ENCODE measurements at places on chromosomes 2 and 18.

DNA sequence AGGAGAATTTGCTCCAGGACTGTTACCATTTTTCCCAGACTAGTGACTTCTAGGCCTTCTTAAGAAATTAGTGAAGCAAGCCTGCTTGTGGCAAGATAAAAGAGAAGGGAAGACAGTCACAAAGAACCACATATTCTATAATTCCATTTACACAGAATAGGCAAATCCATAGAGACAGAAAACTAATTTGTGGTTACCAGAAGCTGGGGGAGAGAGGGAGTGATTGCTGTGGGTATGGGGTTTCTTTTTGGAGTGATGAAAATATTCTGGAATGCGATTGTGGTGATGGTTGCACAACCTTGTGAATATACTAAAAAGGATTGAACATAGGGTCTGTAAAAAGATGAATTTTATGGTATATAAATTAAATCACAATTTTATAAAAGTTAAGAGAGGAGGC lies 37.5 kb upstream of the SIX2 start:
- peak; percentile 31 for DNase-seq

DNA sequence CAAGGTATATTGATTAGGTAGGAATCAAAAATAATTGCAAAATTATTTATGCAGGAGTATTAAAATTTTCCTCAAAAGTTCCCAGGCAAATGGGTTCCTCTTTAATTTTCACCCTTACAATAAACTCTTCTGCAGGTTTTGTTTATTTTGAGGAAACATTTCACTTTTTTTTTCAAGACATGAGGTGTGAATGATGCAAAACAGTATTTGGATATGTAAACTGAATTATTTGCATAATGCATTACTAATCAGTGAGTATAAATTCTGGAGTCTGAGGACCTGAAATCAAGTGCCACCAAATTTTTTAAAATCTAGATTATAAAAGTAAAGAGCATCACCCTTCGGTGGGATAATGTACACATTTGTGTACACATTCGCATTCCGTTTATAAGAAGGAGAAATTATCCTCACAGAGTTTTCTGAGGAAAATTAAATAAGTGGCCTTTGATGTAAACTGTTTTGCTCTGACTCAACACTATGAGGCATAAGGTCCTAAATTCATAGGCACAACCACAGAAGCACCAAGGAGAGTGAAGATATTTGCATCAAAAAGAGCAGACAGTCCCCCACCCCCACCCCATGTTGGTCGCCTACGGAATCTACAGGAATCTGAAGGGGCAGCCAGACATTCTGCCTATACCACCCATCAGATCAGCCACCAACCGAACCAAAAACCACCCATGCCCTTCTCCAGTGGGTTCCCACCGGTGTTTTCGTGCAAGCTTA lies 33.1 kb downstream of the BCL11A start:
- DNase-seq: no peak

- peak; percentile 61 for DNase-seq
These were observed 83.5 kb downstream of the COBLL1 start for GRCh38 chr2:164757934-164758695.

DNA sequence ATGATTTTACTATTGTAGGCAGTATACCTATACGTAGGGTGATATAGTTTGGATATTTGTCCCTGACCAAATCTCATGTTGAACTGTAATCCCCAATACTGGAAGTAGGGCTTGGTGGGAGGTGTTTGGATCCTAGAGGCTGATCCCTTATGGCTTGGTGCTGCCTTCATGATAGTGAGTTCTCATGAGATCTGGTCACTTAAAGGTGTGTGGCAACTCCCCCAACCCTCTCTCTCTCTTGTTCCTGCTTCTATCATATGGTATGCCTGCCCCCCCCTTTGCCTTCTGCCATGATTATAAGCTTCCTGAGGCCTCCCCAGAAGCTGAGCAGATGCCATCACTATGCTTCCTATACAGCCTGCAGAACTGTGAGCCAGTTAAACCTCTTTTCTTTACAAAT lies 1.7 kb upstream of the SERPINB10 start:
- no peak for DNase-seq

DNA sequence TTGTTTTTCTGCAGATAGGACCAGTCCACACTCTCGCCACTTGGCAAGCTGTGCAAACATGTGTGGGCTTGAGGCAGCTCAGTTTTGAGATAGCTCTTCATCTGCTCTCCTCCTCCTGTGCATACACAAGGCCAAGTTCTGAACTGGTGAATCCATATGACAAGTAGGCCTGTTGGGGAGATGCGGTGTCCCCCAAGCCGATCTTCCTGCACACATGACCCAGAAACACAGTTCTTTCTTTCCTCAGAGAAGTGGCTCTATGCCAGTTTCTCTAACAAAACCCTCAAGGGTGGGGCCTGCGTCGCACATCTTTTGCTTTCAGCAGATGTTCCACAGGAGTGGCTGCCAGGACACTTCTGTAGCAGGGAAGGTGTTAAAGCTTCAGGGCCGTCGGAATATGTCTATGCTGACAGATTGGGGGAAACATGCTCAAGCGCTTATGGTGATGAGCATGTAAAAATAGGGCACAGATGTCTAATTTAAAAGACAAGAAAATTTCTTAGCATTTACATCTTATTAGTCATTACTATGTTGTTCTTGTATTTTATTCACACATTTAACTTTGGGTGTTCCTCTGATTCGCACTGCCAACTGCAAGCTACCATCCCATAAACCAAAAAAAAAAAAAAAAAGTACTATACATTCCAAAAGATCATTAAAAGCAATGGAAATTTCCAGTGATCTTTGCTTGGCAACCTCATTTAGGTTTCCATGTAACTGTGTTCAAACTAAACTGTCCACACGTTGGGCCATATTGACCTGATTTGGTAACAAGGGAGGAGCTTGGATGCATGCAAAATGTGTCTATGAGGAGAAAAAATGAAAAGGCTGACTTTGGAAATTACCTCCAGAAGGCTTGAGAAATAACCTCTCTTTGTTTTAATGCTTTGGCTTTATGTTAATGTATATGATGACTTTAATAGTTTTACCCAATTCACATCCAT lies 1055.5 kb upstream of the KLHL29 start:
- no peak for DNase-seq

DNA sequence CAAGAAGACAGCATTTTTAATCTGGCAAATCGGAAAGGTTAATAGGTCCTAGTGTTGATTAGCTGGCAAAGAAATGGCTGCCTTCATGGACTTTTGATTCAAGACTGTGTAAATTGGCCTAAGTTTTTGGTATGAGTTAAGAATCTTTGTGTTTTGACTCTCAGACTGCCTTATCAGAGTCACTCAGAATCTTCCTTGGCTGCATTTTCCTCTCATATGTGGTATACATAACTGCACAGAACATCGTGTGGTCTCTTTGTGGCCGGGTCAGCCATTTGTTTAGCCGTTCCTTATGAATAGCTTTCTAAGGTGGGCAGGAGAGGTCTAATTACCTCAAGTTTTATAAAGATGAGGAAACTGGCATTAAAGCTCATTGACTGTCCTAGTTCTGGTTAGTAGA lies 30.1 kb downstream of the CAB39 start:
- DNase-seq: no peak

DNA sequence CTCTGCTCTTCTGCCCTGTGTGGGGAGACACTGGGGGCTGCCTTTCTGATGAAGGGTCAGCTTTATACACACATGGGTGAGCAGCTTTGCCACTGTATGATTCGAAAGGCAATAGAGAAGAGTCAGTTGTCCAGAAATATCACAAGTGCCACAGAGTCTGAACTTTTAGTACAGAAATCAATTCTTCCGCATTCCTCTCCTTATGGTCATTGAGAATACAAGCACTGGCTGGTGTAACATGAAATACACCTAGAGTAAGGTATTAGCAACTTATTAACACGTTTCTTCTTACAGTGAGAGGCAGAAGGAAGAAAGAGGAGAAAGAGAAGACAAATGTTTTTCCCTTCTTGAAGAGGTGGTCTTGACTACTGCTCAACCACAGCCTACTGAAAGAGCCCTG lies 579.2 kb downstream of the ZEB2 start:
- no peak for DNase-seq

GRCh38 chr2:84894131-84894586 lies 11.3 kb upstream of the TMSB10 start:
- no peak for DNase-seq

DNA sequence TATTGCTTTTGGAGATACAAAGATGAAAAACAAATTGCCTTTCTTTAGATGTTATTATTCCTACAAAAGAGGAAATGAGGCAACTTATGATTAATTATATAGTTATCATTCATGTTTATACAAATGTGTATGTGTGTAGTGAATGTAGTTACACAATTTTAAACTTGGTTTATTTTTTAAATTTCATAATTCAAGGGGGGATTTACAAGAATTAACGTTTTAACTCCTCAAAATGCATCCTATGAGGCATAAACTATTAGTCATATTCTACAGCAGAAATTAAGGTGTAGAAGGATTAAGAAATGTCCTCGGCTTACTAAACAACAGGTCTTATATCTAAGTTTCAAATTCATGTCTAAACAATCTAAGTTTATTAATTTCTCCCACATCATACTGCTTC lies 1545.8 kb downstream of the LRP1B start:
- DNase-seq: no peak

GRCh38 chr2:71807581-71808451 lies 339.8 kb downstream of the CYP26B1 start:
- no peak for DNase-seq

DNA sequence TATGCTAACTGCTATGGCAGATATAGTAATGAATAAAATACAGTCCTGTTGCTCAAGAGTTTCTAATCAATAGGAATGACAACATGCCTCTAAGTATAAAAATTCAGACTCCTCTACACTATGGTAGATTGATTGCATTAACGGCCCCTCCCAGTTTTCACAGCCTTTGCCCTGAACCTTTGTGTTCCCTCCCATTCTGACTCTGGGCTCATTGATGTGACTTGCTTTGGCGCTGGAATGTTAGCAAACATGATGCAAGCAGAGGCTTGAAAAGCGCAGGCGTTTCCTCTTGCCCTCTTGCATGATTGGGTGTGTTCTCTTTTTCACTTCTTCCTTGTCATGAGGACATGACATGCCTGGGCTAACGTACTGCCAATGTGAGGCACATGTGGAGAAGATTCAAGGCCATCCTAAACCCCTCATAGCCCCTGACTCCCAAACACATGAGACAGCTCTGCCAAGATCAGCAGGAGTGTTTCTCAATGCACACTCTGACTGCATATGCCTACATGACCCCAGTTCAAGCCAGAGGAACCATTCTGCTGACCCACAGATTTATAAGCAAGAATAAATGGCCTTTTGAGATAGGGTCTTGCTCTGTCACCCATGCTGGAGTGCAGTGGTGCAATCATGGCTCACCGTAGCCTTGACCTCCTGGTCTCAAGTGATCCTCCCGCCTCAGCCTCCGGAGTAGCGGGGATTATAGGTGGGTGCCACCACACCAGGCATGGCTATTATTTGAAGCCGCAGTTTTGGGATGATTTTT lies 49.7 kb upstream of the CD28 start:
- no peak for DNase-seq

- DNase-seq: no peak
These were observed 111.9 kb upstream of the REG3A start for GRCh38 chr2:79271456-79271855.

- no peak for DNase-seq
These were observed 20.4 kb upstream of the PAPOLG start for GRCh38 chr2:60735496-60736250.

DNA sequence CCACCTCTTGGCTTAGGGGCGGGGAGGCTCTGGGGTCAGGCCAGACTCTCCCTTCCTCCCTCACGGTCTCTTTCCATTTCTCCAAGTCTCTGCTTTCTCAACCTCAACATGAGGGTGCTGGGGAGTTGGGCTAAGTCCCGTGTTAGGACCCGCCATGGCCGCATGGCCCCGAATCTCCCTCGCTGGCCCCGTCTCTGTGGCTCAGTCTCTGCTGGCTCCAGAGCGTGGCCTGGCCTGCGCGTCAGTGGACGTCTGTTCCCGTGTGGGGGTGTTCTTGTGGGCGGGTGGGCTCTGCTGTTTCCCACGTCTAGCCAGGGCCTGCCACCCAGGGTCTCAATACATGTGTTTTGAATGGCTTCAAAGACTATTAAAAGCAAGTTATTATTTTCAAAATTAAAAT lies 12.4 kb downstream of the ALLC start:
- no peak for DNase-seq

GRCh38 chr2:182132605-182133004 lies 147.0 kb downstream of the PPP1R1C start:
- DNase-seq: peak; percentile 33

DNA sequence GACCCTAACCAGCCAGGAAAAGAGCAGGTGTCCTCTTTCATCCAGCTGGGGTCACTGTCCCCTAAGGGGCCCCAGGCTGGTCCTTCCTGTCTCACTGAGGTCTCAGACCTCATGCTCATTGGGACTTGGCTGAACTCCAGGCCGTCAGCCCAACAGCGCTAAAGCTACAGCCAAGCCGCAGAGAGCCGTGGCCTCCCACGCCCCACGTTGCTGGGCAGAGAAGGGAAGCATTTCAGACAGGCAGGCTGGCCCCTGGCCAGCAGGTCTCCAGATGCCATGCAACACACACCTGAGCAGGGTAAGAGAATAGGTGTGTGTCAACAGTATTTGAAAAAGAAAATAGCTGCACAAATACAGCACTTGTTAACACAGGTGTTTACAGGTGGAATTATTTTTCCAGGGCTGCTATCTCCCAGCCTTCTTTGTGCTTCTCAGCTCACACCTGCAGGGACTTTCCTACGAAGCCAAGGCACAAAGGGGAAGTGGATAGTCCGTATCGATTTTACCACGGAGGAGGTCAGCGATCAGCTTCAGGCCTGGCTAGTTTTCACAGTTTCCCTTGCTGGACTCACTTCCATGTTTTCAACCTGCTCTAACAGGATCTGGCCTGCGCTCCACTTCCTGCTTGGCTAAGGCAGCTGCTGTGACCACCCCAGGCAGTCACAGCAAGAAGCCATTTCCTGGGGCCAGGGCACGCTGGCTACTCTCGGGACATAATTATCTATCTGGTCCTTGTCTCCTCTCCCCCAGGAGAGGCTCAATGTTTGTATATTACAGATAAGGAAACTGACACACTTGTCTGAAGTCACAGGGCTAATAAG lies 156.1 kb upstream of the ID2 start:
- DNase-seq: peak; percentile 31

GRCh38 chr2:55001716-55002115 lies 48.5 kb downstream of the RTN4 start:
- no peak for DNase-seq

GRCh38 chr2:11899264-11899818 lies 152.9 kb downstream of the LPIN1 start:
- peak; percentile 79 for DNase-seq

DNA sequence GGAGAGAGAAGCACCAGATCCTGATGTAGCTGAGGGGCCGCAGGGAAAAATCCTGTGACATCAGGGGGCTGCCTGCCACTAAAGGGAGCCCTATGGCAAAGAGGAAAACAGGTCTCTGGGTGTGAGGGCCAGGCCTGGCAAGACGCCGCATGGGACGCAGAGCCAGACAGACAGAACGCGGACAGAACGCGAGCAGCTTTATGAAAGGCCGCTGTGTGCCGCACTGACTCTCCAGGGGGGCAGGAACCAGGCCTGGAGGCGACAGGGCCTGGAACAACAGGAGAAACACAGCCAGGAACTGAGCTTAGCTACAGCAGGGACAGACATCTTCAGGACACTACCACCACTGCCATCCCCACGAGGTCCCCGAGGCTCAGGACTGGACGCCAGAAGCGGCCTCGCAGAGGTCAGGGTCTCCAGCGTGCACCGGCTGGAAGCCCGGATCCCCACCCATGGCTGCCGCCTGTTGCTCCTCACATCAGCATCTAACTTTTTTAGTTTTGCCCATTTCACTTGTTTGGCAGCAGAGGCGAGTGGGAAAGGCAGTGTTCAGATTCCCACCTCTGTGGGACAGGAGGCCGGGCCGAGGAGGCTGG lies 131.6 kb downstream of the VAPA start:
- DNase-seq: no peak

- no peak for DNase-seq
These were observed 4.1 kb upstream of the WDR7 start for GRCh38 chr18:56647071-56647470.
